Stomach (tissue), 19 donors: ENCODE measurements at places on chromosomes 16 and 17. TPM values are rescaled to one million over a fixed set of nuclear protein-coding genes. Genes with fewer than 3 reads are reported as not detected.
A peak's percentile ranks its signal among the peaks of the same experiment; 100 is the strongest.

Gene RGS11
- 7.0 TPM for total RNA-seq

DNA sequence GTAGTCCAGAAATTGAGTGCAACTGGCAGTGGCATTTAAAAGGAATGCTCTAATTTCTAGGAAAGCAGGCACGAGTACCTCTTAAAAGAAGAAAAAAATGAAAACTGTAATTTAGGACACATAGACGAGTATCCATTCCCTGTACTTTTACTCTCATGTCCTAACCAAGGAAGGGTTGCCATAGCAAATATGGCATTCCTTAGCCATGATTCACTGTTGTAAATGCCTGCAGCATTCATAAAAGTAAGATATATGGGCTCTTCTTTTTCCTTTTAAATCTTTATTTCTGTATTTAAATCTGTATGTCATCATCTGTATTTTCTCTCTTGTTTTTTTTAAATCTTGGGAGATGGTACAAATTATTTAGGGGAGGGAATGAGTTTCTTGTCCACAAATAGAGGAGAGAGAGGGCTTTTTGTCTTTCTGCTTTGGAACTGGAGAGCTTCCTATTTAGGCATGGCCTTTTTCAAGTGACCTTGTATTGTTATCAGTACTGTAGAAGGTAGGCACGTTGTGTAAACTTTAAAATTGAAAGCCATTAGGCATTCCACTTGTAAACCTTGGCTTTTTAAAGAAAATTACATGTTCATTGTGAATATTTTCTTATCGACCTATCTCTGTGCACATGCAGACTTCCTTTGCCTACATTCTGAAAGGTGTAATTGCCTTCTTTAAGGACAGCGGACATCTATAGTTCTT, 50.0 kb downstream of the TENT4B start:
- H3K27ac ChIP-seq, result no peak overlapping the region
- H3K4me1 ChIP-seq, result peaks cover 39% of the 10 kb centered on the region
- H3K36me3 ChIP-seq, result no peaks in the 10 kb centered on the region
- peak; percentile 78 for DNase-seq
- H3K27me3 ChIP-seq, result no peaks in the 10 kb centered on the region

- H3K36me3 ChIP-seq, result peaks cover 78% of the 10 kb centered on the region
- no peak overlapping the region for H3K4me3 ChIP-seq
- H3K27me3 ChIP-seq, result no peaks in the 10 kb centered on the region
- H3K4me1 ChIP-seq, result no peaks in the 10 kb centered on the region
Measured at GRCh38 chr17:82662711-82663261, 14.5 kb upstream of the WDR45B start.

DNA sequence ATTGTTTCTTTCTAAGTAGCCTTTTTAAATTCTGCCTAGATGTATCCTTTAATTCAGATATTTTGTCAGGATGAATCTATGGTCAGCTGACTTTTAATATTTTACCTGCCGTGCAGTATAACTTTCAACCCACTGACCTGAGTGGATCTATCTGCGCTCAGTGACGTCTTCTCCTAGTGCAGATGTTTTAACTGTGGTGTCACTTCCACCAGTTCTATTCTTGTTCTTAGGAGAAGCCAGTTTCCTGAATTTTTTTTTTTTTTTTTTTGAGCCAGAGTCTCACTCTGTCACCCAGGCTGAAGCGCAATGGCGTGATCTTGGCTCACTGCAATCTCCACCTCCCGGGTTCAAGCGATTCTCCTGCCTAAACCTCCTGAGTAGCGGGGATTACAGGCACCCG, 5.0 kb upstream of the TM4SF5 start:
- H3K27ac ChIP-seq, result no peak overlapping the region
- no peaks in the 10 kb centered on the region for H3K4me1 ChIP-seq
- no peak for DNase-seq
- no peaks in the 10 kb centered on the region for H3K36me3 ChIP-seq

- no peak for DNase-seq
- peak overlapping the region; percentile 61 for H3K4me3 ChIP-seq
- peaks cover 5% of the 10 kb centered on the region for H3K27me3 ChIP-seq
Measured at GRCh38 chr17:61412860-61413660, 13.4 kb downstream of the TBX2 start.

Gene PLD6
- total RNA-seq, result not detected

DNA sequence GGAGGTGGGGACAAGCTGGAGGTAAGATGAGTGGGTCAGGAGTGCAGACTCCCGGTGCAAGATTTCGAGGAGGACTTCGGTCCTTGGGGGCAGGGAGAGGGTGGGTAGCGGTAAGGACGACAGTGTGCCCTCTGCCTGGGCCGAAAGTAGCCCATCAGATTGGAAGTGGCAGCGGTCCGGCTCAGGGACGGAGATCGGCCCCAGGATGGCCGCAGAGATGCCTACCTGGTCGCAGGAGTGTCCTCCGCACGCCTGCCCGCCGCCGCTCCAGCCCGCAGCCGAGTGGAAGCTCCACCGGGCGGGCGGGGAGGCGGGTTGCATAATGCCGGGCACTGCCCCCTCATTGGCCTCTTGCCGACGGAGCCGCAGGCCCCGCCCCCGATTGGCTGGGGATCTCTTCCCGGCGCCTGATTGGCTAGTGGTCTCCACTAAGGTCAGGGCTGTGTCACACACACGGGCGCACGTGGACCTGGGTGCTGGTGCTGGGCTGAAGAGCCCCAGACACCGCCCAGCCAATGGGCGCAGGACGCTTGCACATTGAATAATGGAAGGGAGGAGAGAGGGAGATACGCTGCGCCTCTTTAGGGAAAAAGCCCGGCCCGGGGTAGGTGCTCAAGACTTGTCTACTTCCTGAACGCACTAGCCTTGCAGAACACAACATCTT, at the start of gene PER1:
Gene PER1, minus strand, starts transcription at position 293 of the 664 bp plus-strand sequence. CDS start 1,698 bp downstream, outside the sequence.
- H3K4me1 ChIP-seq, result peaks cover 37% of the 10 kb centered on the region
- H3K27me3 ChIP-seq, result no peaks in the 10 kb centered on the region
- peak within 1 kb of the TSS; percentile 67 for H3K4me3 ChIP-seq

DNA sequence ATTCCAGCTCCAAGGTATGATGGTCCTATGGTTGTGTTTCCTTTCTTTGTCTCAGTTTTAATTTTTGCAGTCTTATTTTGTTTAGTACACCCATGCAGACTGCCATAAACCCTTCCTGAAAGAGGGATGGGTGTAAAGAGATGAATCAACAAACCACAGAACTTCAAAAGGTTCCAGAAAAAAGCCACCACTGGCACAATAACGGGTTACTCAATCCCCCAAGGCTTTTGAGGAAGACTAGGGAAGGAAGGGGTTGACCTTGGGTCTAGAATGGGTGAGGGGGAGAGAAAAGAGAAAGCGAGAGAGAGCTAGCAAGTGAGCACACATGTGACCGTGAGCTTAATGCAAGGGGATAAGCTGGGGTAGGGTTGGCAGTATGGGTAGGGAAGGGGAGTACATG, 168.1 kb downstream of the XYLT1 start:
- H3K27ac ChIP-seq, result no peak overlapping the region
- H3K4me1 ChIP-seq, result peaks cover 40% of the 10 kb centered on the region
- no peaks in the 10 kb centered on the region for H3K27me3 ChIP-seq
- no peak for DNase-seq
- H3K4me3 ChIP-seq, result no peak overlapping the region
- no peaks in the 10 kb centered on the region for H3K36me3 ChIP-seq

- no peaks in the 10 kb centered on the region for H3K36me3 ChIP-seq
- no peak for DNase-seq
- H3K27ac ChIP-seq, result peak overlapping the region; percentile 91
- H3K4me3 ChIP-seq, result peak overlapping the region; percentile 70
- peaks cover 38% of the 10 kb centered on the region for H3K4me1 ChIP-seq
Measured at GRCh38 chr17:72119077-72119872, 1.5 kb upstream of the SOX9 start.

DNA sequence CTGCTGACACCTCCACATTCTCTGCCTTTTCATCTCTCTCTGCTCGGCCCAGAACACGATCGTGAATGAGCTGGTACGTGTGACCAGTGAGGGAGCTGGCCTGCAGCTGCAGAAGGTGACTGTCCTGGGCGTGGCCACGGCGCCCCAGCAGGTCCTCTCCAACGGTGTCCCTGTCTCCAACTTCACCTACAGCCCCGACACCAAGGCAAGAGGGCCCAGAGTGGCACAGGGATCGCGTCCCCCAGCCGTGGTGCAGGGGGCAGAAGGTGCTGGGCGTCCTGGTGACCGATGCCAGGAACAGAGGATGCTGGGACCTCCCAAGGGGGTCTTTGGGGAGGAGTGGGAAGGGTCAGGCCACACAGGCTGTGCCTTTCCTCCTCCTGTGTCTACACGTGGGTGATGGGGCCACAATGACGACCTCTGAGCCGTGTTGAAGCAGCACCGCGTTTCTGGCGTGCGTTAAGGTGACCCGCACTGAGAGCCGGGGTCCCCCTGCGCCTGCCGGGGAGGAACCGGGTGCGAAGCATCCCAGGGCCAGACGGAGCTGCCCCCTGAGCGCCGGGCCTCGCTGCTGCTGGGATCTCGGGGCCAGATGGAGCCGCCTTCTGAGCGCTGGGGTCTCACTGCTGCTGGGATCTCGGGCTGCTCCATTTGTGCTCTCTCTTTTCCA, 17.4 kb downstream of the GAA start:
- H3K4me1 ChIP-seq, result no peaks in the 10 kb centered on the region
- H3K4me3 ChIP-seq, result no peak overlapping the region
- DNase-seq, result no peak
- peaks cover 14% of the 10 kb centered on the region for H3K36me3 ChIP-seq

DNA sequence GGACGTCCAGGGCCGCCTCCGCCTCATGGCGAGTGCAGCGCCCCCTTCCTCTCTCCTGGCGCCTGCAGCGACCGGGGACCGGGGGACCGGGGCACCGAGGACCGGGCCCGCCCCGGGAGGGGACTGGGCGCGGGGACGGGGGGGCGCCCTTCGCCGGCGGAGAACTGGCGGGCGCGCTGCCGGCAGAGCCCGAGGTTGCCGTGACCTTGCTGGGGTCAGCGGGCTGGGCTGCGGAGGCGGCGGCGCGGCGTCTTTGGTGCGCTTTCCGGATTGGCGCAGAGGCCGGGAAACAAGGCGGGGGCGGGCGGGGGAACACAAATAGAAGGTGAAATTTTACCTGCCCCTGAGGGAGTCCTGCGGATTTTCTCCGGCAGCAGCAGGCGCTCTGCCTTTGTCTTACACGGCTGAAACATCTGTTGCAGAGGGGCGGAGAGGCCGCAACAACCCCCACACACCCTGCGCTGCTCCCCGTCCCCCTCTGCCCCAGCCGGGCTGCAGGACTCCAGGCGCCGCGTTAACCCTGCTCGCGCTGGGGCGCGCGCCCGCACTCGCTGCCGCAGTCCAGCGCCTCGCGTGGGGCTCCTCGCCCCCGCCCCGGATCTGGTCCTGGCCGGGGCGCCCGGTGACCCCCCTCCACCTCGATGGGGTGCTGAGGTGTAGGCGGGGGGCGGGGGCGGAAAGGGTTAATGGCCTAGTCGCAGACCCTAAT, 53.5 kb downstream of the SREBF1 start:
- peaks cover 86% of the 10 kb centered on the region for H3K4me1 ChIP-seq
- peak overlapping the region; percentile 80 for H3K27ac ChIP-seq
- H3K4me3 ChIP-seq, result peak overlapping the region; percentile 45
- DNase-seq, result peak; percentile 87
- H3K36me3 ChIP-seq, result no peaks in the 10 kb centered on the region
- H3K27me3 ChIP-seq, result no peaks in the 10 kb centered on the region

DNA sequence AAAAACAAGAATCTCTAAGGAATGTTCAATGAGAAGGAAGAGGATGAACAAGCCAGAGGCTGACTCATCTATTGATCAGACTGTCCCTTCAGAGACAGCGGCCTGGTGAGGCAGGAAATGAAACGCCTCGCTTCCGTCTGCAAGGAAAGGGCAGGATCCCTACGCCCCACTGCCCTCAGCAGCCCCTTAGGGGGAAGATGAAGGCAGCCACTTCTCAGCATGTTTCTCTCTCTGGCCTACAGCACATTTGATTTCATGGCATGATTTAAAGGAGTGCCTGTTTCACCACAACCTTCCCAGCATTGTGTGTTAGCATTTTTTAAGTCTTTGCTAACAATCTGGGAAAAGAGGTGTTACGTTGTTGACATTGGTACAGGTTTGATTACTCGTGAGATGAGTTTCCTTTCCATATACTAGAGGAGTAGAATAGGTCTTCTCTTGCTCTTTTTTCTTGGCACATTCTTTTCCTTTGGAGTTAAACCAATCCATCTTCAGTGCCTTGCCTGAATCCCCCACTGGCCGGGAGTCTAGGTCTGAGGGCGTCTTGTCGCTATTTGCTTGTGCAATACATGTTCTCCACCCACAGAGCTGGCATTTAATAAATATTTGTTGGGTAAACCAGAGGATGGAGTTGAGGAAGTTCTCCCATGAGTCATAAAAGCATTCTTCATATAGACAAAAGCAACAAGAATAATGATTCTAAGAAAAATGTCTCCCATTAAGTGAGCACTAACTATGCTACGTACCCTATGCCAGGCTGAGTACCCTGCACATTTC, 47.4 kb downstream of the RBFOX3 start:
- no peaks in the 10 kb centered on the region for H3K4me1 ChIP-seq
- no peak overlapping the region for H3K27ac ChIP-seq
- no peaks in the 10 kb centered on the region for H3K36me3 ChIP-seq
- peaks cover 89% of the 10 kb centered on the region for H3K27me3 ChIP-seq

- H3K4me3 ChIP-seq, result no peak overlapping the region
- H3K4me1 ChIP-seq, result peaks cover 55% of the 10 kb centered on the region
- no peak for DNase-seq
- H3K27me3 ChIP-seq, result no peaks in the 10 kb centered on the region
Measured at GRCh38 chr17:51057534-51057933, 63.1 kb downstream of the SPAG9 start.

DNA sequence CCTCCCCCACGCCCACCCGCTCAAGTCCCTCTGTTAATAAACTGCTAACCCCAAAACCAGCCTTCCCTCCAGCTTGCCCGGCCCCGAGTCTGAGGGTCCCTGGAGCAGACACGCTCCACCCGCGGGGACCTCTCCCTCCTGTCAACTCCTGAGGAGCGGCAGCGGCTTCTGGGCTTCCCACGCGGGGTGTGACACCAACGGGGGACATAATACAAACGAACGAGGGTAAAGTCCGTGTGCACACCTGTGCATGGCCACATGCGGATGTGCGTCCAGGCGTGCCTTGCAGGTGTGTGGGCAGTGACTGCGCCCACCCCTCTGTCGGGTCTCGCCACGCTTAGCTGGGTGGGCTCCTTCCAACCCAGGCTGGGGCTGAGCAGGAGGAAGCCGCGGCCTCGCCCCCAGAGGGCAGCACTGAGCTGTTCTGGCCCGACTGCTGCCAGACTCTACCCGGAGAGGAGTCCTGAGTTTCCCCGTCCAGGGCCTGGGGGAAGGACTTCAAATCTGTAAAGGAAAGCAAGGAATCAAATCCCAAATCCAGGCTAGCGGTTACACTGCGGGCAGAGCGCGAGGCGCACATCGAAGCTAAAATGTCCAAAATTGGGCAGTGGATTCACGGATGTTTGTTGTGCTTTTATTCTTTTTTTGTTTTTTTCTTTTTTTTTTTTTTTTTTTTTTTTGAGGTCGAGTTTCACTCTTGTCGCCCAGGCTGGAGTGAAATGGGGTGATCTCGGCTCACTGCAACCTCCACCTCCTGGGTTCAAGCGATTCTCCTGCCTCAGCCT, 24.2 kb upstream of the KRT17 start:
- no peaks in the 10 kb centered on the region for H3K36me3 ChIP-seq
- H3K27ac ChIP-seq, result peak overlapping the region; percentile 18
- peak overlapping the region; percentile 43 for H3K4me3 ChIP-seq
- peaks cover 51% of the 10 kb centered on the region for H3K4me1 ChIP-seq
- no peaks in the 10 kb centered on the region for H3K27me3 ChIP-seq

Gene CCL17
- not detected for total RNA-seq

- H3K27ac ChIP-seq, result no peak overlapping the region
- H3K27me3 ChIP-seq, result no peaks in the 10 kb centered on the region
- DNase-seq, result no peak
- H3K4me1 ChIP-seq, result no peaks in the 10 kb centered on the region
Measured at GRCh38 chr16:64278196-64278595, 843.7 kb downstream of the CDH11 start.
